ENCODE measurements at places on chromosomes 11 and 22.
A peak's percentile ranks its signal among the peaks of the same experiment; 100 is the strongest.

DNA sequence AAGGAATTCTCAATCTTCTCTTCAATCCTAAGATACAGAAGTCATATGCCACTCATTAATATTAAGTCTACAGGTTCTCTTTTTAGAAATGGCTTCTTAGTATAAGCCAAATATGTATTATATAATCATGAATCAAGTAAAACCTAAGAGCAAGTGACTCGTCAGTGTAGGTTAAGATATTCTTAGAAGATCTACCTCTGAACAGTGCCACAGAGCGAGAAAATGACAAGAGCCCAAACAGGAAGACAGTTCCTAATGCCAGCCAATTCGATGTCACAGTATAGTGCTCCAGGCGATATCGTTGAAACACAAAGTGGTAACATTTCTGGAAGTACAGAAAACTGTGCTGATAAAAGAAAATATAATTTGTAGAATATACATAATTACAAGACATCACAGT, 33.3 kb downstream of the ALG9 start:
- no peak for DNase-seq

- DNase-seq, result no peak
Measured at GRCh38 chr11:105392556-105392955, 217.3 kb upstream of the GRIA4 start.

DNA sequence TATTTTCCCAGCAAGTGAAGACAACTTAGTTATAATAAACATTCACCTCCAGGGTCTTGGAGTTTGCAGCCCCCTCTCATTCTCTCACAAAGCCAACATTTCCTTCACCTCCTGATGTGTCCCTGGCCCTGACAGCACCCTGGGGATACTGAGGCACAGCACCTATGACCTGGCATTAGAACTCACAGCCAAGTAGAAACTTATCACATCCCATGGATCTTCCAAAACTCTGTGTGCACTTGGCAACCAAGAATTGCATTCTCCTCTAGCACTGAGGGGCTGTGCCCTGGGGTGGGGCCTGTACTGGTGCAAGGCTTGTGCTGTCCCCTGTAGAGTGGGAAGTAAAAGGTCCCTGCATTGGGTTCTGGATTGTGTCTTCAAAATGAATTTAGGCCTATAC, 116.7 kb upstream of the IGLL5 start:
- no peak for DNase-seq

GRCh38 chr22:47021371-47022074, 259.1 kb downstream of the TBC1D22A start:
- no peak for DNase-seq

DNA sequence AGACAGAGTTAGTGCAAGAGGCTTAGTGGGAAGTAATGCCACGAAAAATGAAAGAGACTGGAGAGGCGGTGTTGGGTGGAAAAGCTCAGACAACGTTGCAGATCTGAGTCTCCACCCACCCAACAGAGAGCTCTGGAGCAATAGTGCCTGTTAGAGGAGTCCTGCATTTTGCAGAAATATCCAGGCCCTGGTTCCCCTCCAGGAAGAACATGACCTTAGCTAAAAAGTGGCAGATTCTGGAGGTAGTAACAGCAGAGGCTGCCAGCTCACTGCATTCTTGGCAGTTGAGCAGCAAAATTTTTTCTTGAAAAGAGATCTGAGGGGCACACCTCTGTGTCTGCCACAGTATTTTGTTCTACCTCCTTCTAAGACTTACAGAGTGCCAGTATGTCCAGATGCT, 27.7 kb upstream of the BIRC3 start:
- DNase-seq, result no peak

DNA sequence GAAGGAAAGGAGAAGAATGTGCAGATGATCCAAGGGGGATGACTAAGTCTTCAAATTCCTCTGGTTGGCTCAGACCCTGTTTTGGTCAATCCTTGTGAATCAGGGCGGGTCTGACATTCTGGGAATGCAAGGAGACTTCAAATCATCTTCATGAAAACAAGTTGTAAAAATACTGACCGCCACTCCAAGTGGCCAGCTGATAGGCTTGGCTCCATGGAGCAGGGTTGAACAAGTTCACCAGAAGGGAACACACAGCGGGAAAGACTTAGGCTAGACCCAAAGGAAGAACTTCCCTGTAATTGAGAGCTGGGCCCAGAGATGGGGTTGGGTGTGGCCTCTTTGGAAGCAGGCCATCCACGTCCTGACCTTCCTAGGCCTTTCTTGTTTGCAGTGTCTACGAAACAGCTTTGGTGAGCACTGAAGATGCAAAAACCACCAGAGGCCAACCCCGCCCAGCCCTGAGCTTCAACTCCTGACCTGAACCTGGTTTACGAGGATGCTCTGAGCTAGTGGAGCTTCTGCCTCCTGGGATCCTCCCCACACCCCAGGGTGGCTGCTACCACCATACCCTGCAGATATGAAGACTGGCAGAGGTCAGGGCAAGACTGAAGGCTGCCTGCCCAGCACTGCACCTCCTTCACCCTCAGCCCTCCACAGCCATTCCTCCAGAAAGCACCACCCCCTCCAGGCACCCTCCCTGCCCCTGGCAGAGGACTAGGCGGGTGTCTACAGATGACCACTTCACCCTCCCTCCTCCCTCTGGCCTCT, 26.1 kb downstream of the GDPD5 start:
- DNase-seq, result no peak

DNA sequence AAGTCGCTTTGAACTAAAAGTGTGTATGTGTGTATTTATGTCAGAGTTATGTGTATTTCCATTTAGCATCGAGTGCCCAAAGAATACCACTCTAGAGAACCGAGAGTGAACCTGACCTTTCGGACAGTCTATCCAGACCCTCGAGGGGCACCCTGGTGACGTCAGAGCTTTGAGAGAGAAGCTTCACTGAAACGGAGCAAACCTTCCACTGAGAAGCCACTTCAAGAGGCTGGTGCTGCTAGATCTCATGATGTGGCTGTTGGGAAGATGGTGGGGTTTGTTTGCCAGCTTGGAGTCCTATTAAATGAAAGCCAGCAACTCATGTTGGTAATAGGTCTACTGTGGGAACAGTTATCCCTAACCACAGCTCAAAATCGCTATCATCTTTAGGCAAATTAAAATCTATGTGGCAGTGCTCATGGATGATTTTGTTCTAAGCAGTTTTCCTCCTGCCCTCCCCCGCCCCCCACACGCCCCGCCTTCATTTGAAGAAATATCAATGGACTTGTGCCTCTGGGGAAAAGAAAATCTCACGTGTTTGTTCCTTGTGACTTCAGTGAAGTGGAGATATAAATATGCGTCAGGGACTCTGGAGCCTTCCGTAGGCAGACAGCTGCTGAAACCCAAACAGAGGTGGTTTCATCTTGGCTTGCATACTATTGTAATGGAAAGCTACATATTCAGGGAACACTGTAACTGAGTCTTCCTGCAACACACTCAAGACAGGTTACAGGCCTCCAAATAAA, 22.4 kb upstream of the C11orf96 start:
- no peak for DNase-seq

GRCh38 chr11:85809863-85810262, 1.1 kb downstream of the SYTL2 start:
- DNase-seq, result no peak

DNA sequence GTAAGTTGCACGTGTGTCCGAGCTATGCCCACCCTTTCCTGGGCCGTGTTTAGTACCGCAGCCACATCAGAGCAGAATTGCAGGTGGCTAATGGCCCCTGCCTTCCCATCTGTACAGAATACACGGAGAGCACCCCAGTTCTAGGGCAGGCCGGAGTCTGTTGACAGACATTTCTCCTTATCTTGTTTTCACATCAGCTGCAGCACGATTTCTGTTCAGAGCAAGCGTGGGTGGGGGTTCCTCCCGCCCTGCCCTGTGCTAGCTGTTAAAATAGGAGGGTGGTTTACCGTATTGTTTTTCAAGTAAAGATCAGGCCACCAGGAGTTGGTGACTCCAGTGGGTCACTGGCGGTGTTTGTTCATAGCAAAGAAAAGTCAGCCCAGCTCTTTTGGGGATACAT, 41.1 kb downstream of the UBASH3B start:
- DNase-seq, result peak; percentile 46

- DNase-seq, result no peak
Measured at GRCh38 chr11:84993386-84993785, 633.8 kb downstream of the DLG2 start.

DNA sequence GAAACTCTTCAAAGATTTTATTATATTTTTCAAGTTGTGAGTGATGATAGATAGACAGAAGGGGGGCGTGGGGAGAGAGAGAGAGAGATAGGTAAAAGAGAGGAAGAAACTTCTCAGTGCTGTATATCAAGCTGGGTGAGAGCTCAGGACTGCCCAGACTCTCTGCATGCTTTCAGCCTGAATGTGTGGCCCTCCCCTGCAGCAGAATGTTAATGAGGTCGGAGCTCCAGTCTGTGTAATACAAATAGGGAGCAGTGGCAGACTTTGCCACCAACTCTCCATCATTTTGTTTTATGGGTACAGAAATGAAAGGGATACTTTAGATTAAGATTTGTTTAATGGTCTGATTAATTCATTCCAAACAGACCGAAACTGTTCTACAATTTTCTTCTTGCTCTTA, 752.8 kb downstream of the OPCML start:
- DNase-seq, result no peak

DNA sequence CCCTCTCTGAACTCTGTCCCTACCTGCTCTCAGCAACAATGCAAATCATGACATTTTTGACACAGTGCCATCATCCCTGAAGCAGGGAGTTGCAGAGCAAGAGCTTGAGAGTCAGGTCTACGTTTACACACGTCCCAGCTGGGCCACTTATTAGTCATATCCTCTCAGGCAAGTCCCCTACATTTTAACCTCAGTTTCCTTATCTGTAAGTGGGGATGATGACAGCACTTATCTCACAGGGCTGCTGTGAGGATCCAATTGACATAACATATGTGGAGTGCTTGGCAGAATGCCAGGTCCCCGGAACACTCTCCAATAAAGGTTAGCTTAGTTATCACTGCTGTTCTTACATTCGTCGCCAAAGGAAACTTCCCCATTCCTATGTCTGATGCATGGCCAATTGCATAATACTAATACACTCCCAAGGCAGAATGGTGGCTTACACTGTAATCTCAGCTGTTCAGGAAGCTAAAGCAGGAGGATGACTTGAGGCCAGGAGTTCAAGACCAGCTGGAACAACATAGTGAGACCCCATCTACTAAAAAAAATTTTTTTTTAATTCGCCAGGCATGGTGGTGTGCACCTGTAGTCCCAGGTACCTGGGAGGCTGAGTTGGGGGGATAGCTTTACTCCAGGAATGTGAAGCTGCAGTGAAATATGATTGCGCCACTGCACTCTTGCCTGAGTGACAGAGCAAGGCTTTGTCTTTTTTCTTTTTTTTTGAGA, 16.6 kb downstream of the ASCC2 start:
- no peak for DNase-seq

DNA sequence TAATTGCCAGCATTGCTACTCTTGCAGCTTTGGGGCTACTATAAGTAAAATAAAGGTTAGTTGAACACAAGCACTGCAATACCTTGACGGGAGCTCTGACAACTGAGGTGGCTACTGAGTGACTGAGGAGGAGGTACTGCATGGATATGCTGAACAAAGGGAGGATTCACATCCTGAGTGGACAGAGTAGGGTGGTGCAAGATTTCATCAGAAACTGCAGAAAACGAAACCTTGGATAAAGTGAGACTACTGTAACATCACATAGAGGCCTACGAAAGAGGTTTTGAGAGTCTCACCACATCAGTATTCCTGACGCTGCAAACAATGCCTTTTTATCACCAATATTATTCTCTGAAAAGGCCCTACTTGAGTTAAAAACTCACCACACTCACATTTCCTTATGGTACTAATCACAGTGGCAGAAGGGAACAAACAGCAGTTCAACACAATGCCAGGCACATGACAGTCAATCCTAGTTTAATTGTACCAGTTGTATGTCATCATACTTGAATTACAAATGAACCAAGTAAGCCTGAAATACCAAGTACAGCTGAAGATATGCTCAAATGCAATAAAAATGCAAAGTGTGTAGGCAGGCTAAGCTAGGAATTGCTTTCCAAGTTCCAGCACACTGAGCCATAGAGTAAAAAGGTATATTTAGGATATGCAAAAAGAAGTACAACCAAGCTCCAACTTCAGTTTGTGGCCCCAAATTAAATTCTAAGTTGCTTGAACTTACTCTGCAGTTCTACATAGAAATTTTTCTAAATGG, 4.0 kb upstream of the GPR83 start:
- DNase-seq, result no peak

- no peak for DNase-seq
Measured at GRCh38 chr11:111878385-111878848, 548 bp downstream of the FDXACB1 start.

DNA sequence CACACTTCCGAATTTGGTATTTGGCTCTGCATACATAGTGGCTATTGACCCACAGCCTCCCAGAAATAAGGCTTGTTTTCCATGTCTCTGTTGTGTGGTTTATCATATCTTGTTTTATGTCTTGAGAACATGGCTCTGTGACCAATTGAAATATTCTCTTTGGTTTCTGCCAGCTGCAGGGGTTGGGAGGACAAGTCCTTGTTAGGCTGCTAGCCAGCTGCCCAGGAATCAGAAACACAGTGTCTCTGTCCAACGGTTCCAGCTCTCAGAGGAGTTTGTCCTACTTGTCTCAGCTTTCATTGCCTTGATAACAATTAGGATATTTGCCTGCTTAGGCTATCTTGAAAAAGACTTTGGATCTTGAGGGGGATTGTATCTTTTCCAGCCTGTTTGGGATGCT, 6.0 kb upstream of the SLC7A4 start:
- DNase-seq, result no peak

DNA sequence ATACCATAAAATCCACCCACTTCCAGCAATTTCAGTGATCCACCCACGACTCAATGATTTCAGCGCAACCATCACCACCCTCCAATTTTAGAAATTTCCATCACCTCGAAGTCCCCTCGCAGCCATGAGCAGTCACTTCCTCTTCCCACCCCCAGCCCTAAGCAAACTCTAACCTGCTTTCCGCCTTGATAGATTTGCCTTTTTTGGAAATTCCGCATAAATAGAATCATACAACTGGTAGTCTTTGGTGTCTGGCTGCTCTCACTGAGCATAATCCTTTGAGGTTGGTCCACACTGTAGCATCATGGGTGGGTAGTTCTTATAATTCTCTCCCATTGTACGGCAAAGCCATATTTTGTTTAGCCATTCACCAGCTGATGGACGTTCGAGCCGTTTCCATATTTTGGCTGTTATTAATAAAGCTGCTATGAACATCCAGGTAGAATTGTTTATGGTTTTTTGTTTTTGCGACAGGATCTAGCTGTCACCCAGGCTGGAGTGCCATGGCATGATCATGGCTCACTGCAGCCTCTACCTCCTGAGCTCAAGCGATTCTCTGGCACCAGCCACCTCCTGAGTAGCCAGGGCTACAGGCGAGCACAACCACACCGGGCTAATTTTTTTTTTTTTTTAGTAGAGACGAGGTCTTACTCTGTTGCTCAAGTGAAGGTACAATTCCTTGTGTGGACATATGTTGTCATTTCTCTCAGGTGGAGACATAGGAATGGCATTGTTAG, 16.0 kb downstream of the PIM3 start:
- peak; percentile 46 for DNase-seq

DNA sequence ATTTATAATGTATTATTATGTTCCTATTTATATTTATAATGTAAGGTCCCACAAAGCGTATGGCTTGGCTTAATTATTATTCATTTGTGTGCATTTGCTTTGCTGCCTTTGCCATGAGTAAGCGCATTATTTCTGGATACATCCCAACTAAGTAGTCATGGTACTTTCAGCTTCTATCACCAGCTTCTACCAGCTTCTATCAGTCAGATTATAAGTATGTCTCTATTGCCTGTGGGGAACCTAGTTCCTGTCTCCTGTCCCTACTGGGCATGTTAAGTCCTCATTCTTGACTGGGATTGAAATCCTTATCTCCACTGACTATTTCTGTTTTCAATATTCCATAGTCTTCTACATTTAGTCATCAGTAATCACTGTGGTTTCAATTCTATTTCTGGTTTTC, 33.5 kb upstream of the OR10W1 start:
- DNase-seq, result no peak

- no peak for DNase-seq
Measured at GRCh38 chr11:64817476-64817875, 7.1 kb upstream of the MEN1 start.
